ENCODE measurements at places on chromosomes 1 and 21. TPM values are rescaled to one million over a fixed set of nuclear protein-coding genes. Genes with fewer than 3 reads are reported as not detected.

UBL4B gene
- total RNA-seq: 0.46 TPM

CELA2A gene
- total RNA-seq: 1.1 TPM

FCRL6 gene
- not detected for total RNA-seq

CCDC17 gene
- 0.98 TPM for total RNA-seq

FCGR1A gene
- total RNA-seq: 0.63 TPM

C1orf159 gene
- 17.9 TPM for total RNA-seq

ASH1L gene
- total RNA-seq: 67.0 TPM

FLG2 gene
- total RNA-seq: 0.08 TPM

DNA sequence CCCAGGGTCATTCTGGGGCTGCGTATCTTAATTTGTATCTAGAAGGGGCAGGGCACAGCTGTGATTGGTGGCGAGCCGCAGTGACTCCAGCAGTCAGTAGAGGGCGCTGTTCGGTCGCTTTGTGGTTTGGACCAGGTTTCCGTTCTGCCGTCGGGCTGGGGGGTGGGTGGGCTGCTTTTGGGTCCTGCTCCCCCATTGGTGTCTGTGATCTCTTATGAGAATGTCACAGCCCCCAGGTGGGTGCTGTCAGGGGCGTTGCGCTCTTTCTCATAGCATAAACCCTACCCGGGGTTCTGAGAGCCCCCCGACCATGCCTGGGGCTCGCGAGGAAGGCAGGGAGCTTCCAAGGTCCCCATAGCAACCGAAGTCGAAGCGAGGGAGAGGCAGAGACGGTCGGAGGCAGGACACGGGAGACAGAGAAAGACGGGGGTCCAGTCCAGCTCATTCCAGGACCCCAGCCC is 5.4 kb downstream of the TFF3 start:
- ATAC-seq: peak; percentile 83

- no peak for ATAC-seq
Observed at GRCh38 chr1:68268896-68269483, 36.7 kb upstream of the WLS start.

DNA sequence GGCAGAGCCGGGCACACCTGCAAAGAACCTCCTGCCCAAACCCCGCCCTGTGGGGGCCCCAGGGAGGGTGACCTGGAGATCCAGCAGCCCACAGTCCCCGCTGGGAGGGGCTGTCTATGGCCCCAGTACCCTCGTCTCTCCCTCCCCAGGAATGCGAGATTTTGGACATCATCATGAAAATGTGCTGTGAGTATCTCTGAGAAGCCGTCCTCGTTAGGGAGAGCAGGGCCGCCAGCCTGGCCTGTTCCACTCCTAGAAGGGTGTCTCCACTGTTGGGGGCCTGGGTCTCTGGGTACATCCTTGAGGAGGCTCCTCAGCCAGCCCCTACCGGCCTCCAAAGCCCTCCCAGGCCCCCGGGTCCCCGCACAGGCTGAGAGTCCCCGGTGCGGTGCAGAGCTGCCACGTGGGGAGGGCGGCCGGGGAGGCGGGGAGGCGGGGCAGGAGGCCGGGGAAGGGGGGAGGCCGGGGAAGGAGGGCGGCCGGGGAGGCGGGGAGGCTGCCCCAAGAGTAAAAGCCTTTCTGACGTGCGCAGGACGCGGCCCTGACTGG is 18.7 kb downstream of the COL6A1 start:
- ATAC-seq: peak; percentile 1

DNA sequence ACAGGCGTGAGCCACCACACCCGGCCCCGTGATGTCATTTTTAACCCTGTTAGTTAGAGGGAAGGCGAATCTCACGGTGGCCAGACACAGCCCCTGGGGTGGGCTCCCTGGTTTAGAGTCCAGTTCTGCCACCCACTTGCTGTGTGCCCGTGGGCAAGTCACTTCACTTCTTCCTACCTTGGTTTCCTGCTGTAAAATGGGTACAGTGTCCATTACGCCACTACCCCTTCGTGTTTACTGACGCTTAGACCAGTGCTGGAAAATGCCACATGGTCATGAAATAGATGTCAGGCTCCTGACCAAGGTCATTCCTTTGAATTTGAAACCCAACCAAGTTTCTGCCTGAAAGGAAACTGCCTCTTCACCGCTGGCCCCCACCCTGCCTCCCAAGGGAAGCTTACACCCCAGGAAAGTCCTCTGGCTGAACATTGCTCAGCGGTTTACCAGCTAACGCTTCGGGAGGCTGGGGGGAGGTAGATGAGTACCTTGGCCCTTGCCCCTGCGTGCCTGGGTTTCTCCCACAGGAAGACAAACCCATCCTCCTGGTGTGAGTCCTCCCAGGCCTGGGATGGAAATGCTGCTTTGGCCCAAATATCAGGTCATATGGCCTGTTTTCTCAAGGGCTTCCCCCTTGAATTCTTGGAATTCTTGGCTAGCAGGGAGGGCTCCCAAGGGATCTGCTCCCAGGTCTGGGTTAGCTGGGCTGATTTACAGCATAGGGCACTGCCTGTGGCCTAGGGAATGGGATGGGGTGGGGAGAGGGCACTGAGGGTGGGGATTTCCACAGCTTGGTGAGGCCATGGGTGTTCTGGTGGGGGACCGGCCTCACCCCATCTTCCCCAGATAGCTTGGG is 7.6 kb upstream of the AADACL4 start:
- no peak for ATAC-seq

DNA sequence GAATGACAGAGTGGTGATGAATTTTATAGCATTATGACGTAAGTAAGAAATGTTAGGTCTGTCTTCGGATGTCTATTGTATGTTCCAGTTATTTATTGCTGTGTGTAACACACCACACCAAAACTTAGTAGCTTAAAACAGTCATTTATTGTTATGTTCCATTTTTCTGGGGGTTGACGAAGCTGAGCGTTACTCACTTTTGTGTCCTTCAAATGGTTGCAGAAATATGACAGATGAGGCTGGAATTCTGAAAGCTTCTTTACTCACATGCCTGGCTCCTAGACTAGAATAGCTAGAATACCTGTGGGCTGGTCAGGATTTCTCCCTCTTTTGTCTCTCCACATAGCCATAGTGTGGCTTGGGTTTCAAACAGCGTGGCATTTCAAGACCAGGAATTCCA is 62.1 kb upstream of the S1PR1 start:
- ATAC-seq: no peak

DNA sequence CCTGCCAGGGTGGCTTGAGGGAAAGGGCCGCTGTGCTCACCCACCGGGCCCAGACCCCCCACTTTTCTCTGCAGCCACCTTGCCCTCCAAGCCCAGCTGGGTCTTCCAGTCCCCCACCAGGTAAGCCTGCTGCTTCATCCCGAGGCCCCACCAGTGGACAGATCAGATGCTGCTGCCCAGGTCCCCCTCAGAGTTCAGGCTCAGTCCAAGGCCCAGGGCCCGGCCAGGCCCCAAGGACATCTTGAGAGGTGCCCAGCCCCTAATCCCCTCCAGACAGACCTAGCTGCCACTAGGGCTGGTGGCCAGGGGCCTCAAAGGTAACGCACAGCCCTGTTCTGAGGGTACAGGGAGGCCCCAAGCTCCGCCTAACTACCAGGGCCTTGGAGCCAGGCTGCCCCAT is 58.6 kb downstream of the MEGF6 start:
- no peak for ATAC-seq

GRCh38 chr1:22143065-22144033 is at the start of gene WNT4:
WNT4 (minus strand) TSS chr1:22143097; CDS start chr1:22142922, 175 bp downstream.
- ATAC-seq: peak; percentile 82

GRCh38 chr21:26810676-26811415 is 34.4 kb downstream of the ADAMTS1 start:
- ATAC-seq: no peak

GRCh38 chr1:215044151-215044550 is 38.4 kb upstream of the KCNK2 start:
- no peak for ATAC-seq

DNA sequence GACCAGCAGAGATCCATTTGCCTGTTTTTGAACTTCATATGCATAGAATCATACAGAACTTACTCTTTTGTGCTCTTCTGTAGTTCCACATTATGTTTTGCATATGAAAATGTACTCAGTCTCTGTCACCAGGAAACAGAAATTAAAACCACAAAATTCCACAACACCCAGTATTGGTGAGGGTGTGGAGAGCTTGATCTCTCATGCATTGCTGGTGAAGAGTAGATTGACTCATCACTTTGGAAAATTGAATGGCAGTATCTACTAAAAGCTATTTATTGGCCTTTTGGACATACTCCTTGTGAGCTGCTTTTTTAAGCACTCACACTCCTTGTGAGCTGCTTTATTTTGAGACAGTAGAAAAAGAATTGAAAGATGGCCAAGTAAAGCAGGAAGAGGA is 43.3 kb downstream of the VTCN1 start:
- ATAC-seq: no peak

DNA sequence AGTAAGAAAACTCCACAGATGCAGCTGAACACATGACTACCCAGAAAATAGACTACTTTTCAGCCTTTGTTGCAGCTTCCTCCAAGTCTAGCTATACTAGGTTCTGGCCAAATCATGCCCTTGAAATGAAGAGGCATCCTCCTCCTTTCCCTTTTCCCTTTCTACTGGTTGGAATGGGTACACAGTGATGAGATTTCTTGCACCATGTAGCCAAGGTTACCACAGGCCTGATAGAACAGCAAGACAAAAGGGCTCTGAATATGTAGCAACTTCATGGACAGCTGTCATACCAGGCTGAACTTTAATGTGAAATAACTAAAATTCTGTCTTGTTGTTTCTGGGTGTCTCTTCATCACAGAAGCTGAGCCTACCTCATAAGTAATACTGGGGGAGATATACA is 146.5 kb downstream of the PDE4B start:
- no peak for ATAC-seq

DNA sequence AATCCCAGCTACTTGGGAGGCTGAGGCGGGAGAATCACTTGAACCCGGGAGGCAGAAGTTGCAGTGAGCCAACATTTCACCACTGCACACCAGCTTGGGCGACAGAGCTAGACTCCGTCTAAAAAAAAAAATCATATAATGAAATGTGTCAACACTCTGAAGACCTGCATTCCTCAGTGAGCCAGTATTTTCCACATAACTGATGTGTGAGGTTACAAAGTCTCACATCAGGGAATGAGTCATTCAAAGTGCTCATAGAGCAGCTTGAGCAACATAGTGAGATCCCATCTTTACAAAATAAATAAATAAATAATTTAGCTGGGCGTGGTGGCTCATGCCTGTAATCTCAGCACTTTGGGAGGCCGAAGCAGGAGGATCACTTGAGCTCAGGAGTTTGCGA is 65.5 kb downstream of the CASZ1 start:
- ATAC-seq: no peak

GRCh38 chr21:36909901-36910561 is 56.4 kb downstream of the HLCS start:
- ATAC-seq: peak; percentile 98

DNA sequence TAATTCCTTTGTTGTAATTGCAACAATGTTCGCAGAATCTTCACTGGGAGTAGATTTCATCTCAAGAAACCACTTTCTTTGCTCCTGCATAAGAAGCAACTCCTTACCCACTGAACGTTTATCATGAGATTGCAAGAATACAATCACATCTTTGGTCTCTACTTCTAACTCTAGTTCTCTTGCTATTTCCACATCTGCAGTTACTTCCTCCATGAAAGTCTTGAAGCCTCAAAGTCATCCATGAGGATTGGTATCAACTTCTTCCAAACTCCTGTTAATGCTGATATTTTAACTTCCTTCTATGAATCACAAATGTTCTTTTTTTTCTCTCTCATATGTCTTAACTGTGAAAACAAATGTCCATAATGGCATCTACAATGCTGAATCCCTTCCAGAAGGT is 118.6 kb upstream of the RAB4A start:
- ATAC-seq: no peak

- ATAC-seq: no peak
Observed at GRCh38 chr1:183274836-183275235, 88.8 kb downstream of the LAMC2 start.

DNA sequence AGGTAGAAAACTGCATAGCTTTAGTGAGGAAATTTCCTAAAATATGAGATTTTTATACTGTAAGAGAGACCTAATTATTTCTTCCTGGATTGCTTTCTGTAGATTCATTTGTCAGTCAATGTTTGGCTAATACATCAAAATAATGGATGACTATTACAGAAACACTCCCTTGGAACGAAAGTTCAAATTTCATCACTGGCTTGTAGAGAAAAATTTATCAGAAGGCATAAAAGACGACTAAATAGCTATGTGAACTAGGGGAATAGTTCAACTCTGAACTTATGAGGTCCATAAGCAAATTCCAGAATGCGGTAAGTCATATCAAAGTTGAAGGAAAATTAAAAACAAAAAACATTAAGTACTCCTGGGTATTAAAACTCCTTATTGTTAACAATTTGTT is 36.0 kb downstream of the WNT2B start:
- no peak for ATAC-seq

- no peak for ATAC-seq
Observed at GRCh38 chr1:153569465-153569864, 3.8 kb upstream of the S100A2 start.

GRCh38 chr21:35035116-35035515 is 14.0 kb downstream of the RUNX1 start:
- ATAC-seq: no peak

DNA sequence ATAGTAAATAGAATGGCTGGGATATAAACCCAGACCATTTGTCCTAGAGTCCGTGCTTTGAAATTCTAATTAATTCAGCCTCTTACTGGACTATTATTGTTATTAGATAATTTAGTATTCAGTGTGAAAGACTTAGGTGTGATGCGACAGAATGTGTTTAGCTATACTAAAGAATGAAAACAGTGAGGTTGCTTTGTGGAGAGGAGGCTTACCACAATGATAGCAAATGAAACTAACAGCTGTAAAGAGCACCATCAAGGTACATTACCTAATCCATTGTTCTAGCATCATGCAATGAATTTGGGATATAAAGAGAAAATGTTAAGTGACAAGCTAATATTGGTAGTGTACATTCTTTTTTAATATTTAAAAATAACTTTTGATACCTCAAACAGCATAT is 911.1 kb downstream of the KCNT2 start:
- ATAC-seq: no peak

GRCh38 chr1:177629526-177629925 is 340.3 kb downstream of the SEC16B start:
- ATAC-seq: no peak

- ATAC-seq: no peak
Observed at GRCh38 chr1:156704166-156704711, 1.1 kb downstream of the CRABP2 start.

GRCh38 chr1:26277261-26277661 is 2.6 kb upstream of the SH3BGRL3 start:
- ATAC-seq: no peak

DNA sequence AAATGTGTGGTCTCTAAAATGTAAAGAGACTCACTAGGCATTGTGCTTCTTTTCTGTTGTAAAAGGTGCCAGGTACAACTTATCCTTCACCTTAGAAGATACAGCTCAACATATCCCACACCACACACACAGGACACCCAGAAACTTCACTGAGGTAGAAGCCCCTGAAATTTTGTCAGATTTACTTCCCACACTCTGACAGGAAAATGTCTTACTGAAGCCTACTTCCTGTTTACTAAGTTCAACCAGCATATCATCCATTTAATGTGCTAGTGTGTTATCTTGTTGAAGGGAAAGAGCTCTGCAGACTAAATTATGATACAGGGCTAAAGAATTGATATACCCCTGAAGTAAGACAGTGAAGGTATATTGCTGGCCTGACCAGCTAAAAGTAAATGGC is 39.9 kb upstream of the INSL5 start:
- no peak for ATAC-seq
